ENCODE measurements at places on chromosomes 6 and 20.

- no peak for DNase-seq
These were observed 21.1 kb downstream of the HM13 start for GRCh38 chr20:31535298-31535697.

DNA sequence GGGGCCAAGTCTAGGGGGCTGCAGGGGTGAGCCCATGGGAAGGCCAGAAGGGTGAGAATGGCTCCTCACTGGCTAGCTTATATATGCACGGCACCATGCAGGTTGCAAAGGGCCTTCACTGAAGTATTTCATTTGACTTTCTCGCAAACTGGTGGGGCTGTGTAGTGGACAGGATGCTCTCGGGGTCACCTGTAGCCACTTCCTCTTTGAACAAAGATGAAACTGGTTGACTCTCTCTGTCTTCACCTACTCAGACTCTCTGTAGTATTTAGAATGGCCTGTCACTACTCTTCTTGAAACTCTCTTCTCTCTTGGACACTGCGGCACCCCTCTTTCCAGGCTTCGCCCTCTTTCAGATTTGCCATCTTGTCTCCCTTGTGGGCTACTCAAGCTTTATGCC lies 560.5 kb downstream of the PKHD1 start:
- DNase-seq, result no peak

GRCh38 chr6:104788400-104788799 lies 71.3 kb downstream of the HACE1 start:
- no peak for DNase-seq

DNA sequence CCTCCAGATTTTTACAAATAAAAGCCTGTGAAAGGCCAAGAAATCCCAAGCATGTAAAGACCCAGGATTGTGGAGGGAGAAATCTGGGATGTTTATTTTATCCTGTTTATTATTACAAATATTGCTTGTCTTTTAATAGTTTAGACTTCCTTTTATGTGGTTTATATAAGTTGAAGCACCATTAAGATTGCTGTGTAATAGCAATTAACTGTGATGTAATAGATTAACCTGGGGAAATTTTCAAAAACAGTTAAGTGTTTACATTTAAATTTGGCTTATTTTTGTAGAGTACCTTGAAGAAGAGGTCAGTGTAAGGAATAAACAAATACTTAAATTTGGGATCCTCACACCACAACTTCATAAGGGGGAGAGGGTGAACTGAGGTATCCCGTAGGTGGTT lies 27.0 kb downstream of the VAPB start:
- DNase-seq, result no peak

DNA sequence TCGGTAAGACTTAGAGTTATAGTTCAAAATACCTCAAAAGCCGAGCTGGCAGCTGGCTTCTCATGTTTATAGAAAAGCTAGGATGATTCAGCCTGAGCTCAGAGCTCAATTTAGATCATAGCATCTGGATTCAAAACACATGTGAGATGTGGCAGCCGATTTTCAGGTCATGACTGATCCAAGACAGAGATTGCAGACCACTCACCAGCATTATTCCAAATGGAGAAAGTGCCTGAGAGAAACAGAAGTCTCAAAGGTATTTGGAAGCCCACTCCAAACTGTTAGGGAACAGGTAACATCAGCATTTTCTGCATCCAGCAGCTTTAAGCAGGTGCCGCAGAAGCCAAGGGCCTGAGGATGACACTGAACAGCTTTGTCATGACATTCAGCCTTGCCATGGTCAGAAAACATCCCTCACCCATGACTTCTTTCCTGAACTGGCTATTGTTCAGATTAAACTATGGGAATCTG lies 102.2 kb downstream of the BACH2 start:
- DNase-seq, result peak; percentile 55

DNA sequence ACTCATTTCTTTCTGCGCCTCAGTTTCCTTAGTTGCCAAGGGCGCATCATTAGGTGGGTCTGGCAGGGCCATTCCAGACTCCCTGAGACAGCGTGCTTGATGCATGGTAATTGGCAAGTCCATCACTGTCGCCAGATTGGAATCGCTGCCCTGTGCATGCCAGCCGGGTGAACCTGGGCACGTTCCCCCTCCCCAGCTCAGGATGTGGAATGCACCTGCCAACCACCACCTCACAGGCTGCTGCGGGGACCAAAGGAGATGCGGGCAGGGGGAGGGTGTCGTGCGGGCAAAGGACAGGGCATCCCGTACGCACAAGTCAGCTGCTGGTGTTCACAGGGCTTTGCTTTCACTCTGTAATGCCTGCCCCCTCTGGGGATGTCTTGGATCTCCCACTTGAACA lies 36.4 kb upstream of the PMEPA1 start:
- no peak for DNase-seq

GRCh38 chr20:11905460-11906179 lies 12.1 kb upstream of the BTBD3 start:
- DNase-seq, result no peak

- peak; percentile 37 for DNase-seq
These were observed 9.8 kb downstream of the OR12D1 start for GRCh38 chr6:29424575-29424974.

DNA sequence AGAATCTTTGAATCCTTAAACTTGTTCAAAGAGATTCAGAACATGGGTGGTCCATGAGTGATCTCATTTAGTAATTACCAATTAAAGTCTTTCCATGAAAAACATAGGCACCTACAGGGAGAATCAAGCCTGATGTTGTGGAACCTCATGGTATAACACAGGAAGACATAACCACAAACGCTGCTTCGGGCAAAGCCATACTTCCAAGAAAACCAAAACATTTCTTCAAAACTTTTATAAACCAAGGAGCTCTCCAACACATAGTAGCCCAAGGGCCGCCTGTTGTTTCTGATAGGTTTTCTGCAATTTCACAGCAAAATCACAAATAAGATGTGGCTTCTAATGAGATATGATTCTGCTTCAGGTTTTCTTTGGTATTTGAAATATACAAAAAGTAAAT lies 2.5 kb downstream of the CHD6 start:
- DNase-seq, result no peak

- DNase-seq, result peak; percentile 25
These were observed 566.6 kb upstream of the CITED2 start for GRCh38 chr6:139940741-139941729.

- DNase-seq, result peak; percentile 44
These were observed 47.7 kb downstream of the AKAP7 start for GRCh38 chr6:131182991-131183425.

- DNase-seq, result no peak
These were observed 8.3 kb downstream of the KIF3B start for GRCh38 chr20:32285621-32286371.

DNA sequence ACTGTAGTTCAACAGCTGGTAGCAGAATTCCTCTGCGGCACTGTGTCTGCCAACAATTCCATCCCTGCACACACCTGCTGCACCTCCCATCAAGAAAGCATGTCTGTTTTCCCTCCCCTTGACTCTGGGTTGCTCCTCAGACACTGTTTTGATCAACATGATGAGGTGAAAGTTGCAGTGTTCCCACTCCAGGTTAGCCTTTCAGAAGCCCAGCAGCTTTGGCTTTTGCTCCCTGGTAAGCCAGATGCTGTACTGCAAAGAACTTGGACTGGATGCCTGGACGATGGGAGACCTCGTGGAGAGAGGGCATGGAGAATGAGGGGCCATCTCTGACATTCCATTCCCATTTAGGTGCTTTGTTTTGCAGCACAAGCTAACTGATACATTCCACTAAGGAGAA lies 79.1 kb upstream of the MAFB start:
- DNase-seq, result no peak

DNA sequence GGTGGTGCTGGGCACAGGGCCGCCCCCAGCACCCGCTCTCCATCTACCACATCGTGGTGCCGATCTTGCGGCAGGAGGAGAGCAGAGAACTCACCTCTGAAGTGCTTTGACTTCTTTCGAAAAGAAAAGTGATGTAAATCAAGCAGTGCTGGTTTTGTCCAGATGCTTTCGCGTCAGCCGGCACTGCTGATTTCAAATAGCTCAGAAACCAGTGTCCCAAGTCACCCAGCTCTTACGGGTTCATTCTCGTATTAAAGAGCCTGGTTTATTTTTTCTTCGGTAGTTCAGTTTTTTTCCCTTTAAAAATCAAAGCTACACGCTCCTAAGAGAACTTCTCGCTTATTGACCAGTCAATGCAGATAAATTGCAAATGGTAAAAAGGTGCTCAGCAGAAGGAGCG lies 32.1 kb downstream of the MYT1 start:
- no peak for DNase-seq

DNA sequence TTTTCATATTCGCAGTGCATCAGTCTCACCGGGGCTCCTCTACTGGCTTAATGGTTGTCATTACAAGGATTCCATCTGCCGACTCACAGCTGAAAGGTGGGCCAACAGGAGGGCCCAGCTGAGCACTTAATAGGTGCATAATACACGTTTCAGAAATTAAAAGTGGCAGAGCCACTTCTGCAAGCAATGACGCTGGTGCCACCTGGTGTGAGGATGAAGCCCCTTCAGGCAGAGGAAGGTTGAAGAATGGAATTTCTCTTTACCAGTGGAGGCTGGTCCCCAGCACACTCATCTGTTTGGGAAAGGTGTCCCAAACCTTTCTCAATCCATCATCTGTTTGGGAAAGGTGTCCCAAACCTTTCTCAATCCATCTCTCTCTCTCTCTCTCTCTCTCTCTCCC lies 8.2 kb upstream of the STMND1 start:
- no peak for DNase-seq

- peak; percentile 52 for DNase-seq
These were observed 101.6 kb upstream of the CD93 start for GRCh38 chr20:23187751-23188150.

GRCh38 chr6:164749221-164750064 lies 560.0 kb downstream of the C6orf118 start:
- peak; percentile 58 for DNase-seq

GRCh38 chr6:68710916-68711315 lies 75.8 kb downstream of the ADGRB3 start:
- DNase-seq, result no peak

- no peak for DNase-seq
These were observed 5.6 kb upstream of the IFNGR1 start for GRCh38 chr6:137224799-137225198.

DNA sequence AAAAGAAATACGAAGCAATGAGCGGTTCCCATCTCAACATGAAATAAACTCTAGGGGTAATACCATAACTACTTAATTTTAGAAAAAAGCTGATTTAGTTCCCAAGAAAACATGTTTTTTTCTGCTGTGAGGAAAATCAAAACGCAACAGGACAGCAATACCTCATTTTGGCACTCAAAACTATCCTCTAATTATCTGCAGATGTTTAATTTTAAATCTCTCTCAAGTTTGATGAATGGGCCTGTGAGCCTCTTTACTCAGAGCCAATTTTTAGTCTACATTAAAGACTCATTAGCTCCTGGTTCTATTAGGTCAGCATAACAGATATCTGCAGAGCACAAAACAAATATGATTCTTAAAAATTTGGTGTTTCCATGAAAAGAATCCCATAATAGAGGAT lies 28.1 kb downstream of the RNF24 start:
- DNase-seq, result no peak

DNA sequence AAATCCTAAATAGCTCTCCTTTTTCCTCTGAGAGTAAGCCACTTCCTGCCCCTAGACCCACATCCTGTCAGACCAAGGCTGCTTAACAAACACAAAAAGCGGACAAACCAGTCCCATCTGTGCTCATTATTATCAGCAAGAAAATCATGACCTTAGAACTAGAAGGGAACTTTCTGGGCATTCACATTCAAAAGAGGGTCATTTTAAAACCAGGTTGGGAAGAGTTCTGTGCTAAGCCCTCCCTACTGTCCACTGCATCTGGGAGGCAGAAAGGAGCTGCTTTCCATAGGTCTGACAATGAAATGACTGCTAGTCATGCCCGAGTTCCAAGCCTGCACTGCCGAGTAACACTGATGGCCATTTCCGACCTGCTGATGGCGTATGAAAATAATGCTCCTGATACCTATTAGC lies 15.4 kb downstream of the EZR start:
- peak; percentile 64 for DNase-seq
